ENCODE measurements at places on chromosomes 11 and 22.

DNA sequence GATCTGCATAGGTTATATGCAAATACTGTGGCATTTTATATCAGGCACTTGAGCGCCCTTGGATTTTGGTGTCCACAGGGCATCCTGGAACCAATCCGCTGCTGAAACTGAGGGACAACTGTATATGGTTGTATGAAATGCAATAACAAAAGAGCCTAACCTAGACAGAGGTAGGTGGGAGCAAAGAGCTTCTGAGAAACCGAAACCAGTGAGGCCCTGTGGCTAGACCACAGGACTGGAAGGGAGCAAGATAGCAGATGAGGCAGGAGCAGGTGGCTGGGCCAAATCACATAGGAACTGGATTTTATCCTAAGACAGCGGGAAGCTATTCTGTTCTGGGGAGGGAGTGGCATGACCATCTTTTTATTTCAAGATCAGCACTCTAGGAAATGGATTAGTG is 30.1 kb downstream of the RCN1 start:
- no peak for DNase-seq

DNA sequence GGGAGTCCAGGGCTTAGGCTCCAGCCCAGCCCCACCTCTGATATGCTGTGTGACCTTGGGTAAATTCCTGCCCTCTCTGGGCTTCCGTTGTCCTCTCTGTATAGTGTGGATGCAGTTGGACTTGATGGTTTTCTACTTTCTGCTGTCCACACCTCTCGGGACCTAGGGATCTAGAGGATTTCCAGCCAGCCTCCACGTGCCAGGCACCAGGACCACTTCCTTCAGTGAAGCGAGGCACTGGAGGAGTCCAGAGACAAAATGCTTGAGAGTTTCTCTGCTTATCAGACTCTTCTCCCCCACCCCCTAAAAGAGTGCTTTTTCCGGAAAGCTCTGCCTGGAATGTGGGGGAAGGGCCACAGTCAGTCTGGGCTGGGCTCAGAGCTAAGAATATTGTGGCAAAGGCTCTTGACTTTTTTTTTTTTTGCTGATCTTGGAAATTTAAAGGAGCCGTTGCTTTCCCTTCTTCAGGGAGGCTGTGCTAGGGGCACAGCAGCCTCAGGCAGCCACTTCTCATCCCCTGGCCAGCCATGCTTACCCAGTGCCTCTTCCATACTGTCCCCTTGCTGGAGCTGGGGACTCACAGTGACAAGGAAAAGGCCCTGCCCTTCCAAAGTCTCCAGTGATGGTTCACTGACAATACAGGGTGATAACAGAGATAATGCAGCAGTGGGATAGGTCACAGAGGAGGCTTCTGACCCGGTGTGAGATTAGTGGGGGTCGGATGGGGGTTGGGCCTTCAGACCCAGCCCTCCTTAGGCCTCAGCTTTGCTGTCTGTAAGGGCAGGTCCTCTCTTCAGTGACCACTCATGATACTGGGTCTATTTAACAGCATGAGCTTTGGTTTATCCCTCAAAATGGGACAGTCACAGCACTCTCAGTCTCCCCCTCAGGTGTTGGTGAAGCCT is 2.9 kb upstream of the SERPINH1 start:
- DNase-seq = no peak

DNA sequence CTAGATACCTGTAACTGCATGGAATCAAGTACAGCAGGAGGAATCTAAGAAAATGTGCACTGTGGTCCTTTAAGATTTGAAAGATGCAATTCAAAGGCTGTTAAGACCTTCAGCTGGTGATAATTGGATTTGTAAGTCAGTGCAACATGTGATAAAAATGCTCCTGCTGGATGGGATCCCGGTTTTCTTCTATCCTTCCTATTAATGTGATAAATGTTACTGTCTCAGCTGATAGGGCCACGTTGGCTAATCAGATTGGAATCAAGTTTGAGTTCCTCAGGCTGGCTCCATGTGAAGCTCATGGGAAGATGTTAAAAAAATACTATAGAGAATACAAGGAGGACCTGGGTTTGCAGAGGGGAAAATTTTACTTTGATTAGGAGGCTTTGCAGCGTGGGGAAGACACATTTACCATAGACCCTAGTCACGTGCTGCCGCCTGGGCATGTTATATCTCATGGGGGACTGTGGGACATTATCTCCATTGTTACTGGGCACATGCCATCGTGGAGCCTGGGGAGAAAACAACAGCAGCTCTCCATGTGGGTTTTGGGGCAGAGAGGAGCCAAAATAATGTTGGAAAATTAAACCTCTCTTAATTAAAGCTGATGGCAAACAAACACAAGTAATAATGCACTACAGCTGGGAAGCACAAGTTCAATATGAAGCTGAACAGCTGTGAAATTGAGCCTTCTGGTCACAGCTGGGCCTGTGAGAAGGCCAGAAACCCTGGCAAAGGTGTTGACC is 652.5 kb downstream of the NTM start:
- no peak for DNase-seq

GRCh38 chr22:46792841-46793261 is 30.4 kb downstream of the TBC1D22A start:
- DNase-seq = no peak

- DNase-seq = no peak
These were observed 5.1 kb upstream of the RPS3 start for GRCh38 chr11:75394085-75394840.

DNA sequence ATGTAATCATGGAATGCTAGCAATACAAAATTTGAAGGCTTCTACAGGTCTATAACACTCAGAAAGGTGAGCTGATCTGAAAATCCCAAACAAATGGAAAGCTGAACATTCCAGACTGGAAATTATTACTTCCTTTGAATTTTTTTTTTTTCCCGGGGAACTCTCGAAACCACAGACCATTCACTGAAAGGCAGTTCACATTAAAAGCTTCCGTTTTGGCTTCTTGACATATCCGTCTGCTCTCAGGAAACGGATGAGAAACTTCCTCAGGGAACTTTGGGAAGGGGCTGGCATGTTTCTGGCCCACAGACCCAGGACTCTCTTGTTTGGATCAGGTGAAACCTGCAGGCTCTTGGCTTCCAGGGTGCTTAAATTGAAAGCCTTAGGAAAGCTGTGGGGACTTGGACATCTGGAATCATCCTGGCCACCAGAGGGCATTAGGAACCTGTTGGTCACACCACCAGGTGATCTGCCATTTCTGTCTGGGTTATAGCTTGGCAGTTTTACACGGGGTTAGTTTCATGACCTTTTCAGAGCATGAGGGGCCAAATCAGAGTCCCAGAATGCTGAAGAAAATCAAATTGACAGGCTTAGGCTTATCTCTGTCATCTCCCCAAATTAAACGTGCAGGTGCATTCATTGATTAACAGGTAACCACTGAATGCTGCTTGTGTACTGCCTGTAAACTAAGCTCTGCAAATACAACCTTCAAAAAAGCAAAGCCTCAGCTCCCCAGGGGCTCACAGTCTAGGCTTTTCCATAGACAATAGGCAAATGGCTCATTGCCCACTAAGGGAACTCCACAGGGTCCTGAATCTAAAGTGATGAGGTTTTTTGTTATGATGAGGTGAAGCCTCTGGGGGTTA is 22.7 kb upstream of the GRAMD1B start:
- DNase-seq = no peak

GRCh38 chr11:587978-588380 is 11.7 kb downstream of the PHRF1 start:
- no peak for DNase-seq

DNA sequence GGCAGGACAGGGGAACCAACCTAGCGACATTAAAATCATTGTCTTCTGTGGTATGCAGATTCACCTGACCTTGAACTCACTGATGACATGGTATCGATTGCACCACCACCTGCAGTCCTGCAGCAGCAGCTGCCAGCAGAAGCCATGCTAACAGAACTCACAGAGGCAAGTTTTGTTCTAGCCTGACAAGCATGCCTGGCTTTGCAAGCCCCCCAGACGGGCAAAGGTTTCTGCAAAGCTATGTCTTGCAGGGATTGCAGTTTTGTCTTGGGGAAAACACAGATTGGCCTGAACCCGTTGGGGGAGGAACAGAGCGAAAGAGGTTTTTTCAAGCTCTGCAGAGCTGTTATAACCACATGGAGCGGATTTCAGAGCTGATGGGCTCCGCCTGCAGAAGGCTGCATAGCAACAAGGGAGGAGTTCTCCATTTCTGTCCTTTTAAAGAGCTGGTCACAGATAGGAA is 221.0 kb downstream of the HIPK3 start:
- no peak for DNase-seq

GRCh38 chr11:59755701-59756557 is 753 bp downstream of the STX3 start:
- no peak for DNase-seq

DNA sequence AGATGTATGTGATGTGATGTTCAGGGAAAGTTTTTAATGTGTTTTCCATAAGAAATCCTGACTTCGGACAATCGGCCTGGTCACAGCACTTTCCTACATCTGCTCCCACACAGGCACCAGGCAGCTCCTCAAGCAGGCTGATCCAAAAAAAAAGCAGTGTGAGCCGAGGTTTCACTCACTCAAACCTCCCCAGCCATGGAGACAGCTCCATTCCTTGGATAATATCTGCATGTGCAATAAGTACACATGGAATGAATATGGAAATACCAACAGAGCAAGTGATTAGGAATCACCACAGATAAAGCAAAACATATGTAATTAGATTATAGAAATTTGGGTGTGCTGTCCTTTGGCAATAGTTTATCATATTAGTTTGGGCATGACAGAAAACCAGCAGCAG is 88.8 kb upstream of the API5 start:
- no peak for DNase-seq

- no peak for DNase-seq
These were observed 4.0 kb downstream of the BANF1 start for GRCh38 chr11:66006134-66006890.

- no peak for DNase-seq
These were observed 875.3 kb downstream of the NTM start for GRCh38 chr11:132245403-132246385.

DNA sequence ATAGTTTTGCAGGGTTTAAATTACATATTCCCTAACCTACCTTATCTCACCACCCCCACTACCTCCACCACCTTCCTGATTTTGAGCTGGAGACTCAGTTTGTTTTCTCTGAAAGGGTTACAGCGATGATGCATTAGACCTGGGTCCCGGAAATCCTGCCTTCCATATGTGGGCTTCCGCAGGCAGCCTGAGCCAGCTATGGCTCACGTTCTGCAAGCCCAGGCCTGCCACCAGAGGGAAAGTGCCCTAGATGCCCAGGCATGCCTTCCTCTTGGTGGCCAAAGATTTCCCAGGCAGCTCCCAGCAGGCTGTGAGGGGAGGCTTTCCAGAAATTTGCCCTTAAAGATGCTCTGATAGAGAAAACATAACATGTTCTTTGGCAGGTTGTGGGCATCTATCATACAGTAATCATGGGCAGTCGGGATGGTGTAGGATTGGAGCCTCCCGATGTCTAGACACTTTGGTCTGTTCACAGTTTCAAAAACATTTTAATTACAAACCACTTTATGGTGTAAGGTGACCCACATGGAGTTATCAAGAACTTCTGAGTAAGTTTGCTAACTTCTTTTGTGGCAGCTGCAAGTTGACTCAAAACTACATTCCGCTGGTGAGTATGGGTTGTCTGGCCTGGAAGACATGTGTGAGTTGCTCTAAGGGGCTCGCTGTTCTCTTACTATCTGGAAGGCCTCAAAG is 79.3 kb downstream of the MICAL2 start:
- peak; percentile 21 for DNase-seq
